ENCODE measurements at places on chromosomes 1 and 21.

GRCh38 chr1:19768353-19769210 lies 31.1 kb downstream of the TMCO4 start:
- no peak for DNase-seq

GRCh38 chr21:16305686-16306085 lies 575.9 kb downstream of the USP25 start:
- DNase-seq, result no peak

DNA sequence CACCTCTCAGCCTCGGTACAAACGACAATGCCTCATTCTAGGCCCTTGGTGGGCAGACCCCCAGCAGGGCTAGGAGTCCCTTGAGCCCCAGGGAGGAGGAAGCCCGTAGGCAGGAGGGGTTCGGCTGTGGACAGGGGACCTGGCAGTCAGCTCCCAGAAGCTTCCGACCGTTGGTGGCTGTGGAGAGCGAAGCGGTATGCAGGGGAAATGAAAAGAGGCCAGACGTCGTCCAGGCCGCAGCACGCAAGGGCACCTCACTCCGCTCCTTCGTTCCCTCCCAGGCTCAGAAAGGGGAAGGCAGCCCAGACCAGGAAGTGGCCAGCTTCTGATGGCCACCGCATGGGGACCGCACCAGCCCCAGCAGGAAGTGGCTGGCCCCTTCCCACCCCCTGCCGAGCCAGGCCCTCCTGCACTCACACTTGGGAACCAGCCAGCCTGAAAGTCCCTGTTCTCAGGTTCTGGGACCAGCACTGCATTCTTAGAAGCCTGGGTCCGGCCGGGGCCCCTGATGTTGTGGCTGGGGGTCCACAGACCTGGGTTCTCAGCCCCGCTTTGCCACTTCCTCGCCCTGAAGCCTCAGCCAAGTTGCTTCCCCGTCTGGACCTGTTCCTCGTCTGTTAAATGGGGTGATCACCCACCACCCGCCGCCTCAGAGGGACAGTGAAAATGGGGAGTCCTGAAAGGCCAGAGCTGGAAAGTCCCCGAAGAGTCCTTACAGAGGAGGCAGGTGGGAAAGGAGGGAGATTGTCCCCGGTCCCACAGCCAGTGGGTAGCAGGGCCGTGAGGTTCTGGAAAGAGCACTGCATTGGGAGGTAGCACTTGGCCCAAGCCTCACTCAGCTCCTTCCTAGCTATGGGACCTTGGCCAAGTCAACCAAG lies 104.0 kb upstream of the RUNX3 start:
- DNase-seq, result peak; percentile 56

GRCh38 chr1:175162955-175163354 lies 29.6 kb downstream of the KIAA0040 start:
- DNase-seq, result no peak

- DNase-seq, result no peak
Observed at GRCh38 chr1:163074716-163075284, 5.6 kb downstream of the RGS4 start.

GRCh38 chr1:13461977-13462376 lies 51.7 kb downstream of the PRAMEF20 start:
- no peak for DNase-seq

DNA sequence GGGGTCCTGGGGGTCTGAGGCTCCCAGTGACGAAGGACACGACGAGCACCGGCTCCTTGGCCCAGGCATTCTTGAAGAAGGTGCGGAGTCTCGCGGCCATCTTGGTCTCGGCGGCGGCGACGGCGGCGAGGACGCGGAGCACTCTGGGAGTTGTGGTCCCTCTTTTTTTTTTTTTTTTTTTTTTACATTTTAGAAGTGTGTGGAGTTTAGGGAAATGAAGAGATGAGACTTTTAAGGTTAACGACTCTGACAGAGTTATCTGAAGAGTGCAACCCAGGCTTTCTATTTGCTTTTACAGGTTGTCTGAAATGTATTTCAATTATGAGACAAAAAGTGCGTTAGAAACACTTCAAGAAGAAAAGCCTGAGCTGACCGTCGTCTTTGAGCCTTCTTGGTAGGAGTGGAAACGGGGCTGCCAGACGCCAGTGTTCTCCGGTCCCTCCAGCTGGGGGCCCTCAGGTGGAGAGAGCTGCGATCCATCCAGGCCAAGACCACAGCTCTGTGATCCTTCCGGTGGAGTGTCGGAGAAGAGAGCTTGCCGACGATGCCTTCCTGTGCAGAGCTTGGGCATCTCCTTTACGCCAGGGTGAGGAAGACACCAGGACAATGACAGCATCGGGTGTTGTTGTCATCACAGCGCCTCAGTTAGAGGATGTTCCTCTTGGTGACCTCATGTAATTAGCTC lies 9.7 kb downstream of the OR2B11 start:
- DNase-seq, result no peak

DNA sequence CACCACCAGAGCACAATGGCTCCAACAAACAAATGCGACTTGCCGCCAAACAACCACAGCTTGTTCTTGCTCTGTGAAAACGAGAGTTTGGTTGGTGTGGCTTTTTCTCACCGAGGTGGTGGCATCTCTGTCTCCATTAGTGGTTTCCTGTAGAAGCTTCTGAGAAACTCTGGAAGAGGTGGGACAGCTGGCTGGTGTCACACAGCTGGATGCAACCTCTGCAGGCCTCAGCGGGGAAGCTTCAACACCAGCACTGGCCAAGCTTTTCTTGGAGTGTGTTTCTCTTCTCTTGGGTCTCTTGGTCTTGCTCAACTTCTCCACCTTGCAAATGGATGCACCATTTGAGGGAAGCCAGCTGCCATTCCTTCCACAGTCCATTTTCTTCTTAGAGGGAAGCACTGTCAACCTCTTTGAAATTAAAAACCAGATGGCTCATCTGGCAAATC lies 124.8 kb downstream of the KCNN3 start:
- DNase-seq, result no peak

DNA sequence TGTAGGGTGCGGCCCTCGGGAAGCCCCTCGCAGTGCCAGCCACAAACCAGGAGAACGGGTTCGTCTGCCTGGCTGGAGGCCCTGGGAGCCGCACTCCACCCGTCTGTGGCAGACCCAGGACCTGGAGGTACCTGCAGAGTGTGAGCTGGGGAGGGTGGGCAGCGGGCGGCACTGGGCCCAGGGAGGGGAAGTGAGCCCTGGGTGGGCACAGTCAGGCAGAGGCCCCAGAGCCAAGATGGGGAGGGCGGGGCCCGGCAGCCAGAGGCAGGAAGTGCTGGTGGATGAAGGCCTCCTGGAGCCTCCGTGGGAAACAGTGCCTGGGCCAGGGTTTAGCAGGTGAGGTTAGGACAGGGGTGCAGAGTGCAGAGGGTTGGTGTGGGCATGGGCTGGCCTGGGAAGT lies 4.0 kb upstream of the PEX10 start:
- no peak for DNase-seq

DNA sequence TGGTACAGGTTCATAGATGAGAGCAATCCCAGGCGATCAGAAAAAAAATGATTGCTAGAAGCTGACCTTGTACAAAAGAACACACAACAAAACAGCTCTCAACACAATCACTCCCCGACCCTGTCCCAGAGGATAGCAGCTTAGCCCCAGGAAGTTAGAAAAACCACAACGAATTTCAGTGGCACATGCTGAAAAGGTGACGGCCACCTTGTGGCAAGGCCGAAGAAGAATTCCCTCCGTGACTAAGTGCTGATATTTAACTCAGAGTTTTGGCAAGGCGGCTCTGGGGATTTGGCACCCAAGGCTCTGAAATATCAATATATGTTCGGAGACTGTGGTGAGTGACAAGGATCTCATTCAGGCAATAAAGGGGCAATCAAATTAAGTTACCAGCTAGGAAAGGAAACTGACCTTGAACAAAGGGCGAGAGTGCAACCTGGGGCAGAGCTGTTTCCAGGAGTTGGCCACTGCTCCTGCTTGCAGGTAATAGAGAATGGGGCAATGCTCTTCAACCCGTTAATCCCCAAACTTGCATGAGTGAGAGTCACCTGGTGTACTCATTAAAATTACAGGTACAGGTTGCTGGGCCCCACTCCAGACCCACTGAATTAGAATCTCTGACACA lies 96.2 kb downstream of the BEND5 start:
- no peak for DNase-seq

- no peak for DNase-seq
Observed at GRCh38 chr21:38784458-38785266, 21.1 kb upstream of the ETS2 start.

DNA sequence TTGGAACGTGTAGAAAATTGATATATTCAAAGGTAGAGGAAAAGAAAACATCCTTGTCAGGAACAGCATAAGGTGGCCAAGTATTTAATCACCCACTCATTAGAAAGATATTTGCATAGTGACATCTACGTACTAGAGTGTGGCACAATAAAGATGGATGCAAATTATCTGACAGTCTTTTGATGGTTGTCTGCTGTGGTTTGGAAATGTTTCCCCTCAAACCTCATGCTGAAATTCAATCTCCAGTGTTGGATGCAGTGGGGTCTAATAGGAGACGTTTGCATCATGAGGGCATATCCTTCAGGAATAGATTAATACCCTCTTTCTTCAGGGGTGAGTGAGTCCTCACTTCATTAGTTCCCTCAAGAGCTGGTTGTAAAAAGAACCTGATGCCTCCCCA lies 34.1 kb upstream of the RUNX1 start:
- no peak for DNase-seq

GRCh38 chr1:50982611-50983010 lies 12.6 kb downstream of the CDKN2C start:
- DNase-seq, result no peak

DNA sequence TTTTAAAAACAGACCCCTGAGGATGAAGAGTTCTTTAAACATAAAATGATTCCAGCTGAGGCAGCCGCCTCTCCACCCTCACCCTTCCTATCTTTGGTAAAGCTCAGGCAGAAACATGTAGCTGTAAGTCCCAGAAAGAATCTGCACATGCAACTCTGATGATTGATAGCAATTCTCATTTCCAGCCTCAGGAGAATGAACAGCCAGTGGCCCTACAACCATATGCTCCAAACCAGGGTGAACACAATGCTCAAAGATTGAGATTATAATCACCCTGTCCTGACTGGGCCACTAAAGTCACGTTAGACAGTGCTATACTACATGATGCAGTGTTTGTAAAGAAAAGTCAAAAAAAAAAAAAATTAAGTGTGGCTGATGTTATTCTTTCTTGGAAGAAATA lies 80.2 kb downstream of the LMX1A start:
- DNase-seq, result no peak

DNA sequence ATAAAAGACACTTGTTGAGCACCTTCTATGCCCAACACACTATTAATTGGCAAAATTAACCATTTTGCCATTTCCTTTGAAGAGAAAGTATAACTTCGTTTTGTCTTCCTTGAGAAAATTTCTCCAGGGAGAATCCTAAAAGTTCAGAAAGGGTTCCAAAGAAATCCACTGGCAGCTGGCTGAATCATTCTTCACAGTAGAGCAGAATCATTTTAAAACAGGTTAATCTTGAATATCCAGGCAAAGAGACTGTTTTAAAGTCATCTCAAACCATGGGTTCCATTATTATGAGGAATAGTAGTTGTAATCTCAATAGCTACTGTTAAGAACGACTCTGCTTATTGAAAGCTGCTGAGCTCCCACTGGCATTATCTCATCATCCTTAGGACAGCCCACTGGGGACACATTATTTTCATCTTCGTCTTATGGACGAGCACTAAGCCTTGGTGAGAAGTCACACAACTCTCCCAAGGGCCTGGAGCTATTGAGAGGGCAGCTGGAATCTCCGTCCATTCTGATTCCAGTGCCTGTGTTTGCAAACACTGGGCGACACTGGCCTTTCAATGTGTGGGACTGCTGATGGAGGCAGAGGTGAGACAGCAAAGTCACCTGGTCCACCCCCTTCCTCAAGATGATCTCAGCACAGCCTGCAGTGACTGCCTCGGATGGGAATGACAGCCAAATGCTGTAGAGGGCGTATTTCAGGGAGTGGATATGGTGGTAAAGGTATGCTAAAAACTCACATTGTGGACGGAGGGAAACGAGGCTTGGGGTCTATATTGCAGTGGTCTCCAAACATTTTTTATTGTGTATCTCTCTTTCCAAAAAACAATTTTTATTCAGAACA lies 15.3 kb upstream of the PGBD5 start:
- no peak for DNase-seq

DNA sequence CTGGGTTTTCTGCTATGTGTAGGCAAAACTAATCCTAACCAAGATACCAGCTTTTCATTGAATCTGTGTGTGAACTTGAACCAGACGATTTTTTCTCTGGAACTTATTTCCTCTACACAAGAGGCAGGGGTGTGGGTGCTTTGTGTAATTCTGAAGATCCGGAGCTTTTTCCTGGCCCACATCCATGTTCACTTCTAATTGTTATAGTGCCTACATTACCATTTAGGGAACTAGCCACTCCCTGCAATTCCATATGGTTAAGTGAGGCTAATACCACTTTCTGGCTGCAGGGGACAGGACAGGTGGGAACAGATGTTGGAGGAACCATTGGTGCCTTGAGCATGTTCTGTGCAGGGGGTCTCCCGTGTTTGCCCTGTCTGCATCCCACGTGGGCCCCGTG lies 83.4 kb upstream of the FMN2 start:
- no peak for DNase-seq

GRCh38 chr1:212044851-212045250 lies 9.3 kb downstream of the DTL start:
- DNase-seq, result no peak

- DNase-seq, result no peak
Observed at GRCh38 chr21:27495836-27496235, 528.9 kb upstream of the ADAMTS5 start.

GRCh38 chr1:208251911-208252835 lies 8.0 kb upstream of the PLXNA2 start:
- DNase-seq, result no peak

DNA sequence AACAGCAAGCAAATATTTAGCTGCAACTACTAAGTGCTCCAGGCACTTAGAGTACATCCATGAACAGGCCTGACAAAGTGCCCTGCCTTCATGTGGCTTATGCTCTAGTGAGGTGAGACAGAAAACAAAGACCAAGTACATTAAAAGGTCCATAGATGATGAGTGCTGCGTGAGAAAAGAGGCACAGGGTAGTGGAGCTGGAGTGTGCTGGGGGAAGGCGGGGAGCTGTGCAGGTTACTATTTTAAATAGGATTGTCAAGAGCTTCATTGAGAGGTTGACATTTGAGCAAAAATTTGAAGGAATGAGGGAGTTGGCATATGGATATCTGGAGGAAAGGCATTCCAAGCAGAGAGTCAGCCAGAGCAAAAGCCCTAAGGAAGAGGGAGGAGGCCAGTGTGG lies 29.3 kb upstream of the RXRG start:
- no peak for DNase-seq

GRCh38 chr1:115190540-115191170 lies 101.4 kb upstream of the TSPAN2 start:
- DNase-seq, result no peak

- DNase-seq, result no peak
Observed at GRCh38 chr1:174022976-174023277, 770 bp upstream of the RC3H1 start.

- DNase-seq, result peak; percentile 58
Observed at GRCh38 chr1:53754484-53755312, 15.7 kb upstream of the GLIS1 start.
